Renal pelvis (tissue), 12 donors: ENCODE measurements at places on chromosomes 13 and 19.

DNA sequence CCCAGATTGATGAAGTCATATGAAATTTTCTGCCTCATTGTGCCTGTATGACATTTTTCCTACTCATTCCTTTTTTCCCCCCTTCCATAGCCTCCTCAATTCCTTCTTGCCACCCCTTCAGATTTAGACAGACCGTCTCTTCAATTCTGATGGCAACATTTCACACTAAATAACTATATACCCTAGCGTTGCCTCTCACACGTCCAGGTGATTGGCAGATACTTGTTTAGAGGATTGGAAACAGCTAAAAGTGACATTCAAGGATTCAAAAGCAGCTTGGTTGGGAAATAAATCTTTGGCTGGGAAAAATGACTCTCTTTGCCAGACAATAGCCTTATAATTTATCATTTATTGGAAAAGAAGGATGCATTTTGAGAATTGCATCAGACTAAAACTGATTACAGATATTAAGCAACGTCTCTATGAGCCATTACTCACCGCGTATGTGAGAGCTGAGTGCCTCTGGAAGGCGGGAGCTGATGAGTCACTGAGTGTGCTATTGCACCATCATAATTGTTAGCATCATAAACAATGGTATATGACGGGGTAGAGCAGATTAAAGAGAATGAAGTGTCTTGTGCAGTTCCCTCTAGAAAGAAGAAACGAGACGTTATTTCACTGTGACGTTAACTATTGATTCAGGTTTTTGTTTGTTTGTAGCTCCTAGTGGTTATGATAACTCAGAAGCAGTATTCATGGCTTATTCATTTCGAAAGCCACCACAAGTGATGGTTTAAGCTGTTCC, 61.1 kb upstream of the FAM216B start:
- no peak for DNase-seq

DNA sequence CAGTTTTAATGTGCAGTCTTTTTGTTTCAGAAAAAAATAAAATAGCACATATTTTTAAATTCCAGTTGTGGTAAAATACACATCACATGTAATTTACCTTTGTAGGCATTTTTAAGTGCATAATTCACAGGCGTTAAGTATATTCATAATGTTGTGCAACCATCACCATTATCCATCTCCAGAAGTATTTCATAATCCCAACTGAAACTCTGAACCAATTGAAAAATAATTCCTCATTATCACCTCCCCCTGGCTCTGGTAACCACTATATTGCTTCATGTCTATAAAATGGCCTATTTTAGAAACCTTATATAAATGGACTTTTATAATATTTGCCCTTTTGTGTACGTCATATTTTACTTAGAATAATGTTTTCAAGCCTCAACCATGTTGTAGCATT, 756.5 kb upstream of the KLHL1 start:
- DNase-seq: no peak

DNA sequence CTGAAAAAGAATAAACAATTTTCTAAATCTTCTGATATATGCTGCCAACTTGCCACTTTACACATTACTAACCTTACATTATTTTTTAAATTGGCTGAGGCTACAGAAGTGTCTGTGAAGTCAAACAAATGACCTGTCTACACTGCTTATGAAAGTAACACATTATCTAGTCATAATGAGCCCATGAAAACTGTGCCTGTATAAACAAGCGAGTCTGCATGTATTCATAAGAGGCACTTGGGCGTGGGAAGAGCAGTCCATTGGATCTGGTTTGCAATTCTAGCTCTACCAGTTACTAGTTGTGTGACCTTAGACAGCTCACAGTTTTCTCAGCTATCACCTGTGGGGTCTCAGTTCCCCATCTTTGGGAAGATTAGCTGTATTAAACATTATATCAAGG, 3.1 kb downstream of the VPS36 start:
- no peak for DNase-seq

DNA sequence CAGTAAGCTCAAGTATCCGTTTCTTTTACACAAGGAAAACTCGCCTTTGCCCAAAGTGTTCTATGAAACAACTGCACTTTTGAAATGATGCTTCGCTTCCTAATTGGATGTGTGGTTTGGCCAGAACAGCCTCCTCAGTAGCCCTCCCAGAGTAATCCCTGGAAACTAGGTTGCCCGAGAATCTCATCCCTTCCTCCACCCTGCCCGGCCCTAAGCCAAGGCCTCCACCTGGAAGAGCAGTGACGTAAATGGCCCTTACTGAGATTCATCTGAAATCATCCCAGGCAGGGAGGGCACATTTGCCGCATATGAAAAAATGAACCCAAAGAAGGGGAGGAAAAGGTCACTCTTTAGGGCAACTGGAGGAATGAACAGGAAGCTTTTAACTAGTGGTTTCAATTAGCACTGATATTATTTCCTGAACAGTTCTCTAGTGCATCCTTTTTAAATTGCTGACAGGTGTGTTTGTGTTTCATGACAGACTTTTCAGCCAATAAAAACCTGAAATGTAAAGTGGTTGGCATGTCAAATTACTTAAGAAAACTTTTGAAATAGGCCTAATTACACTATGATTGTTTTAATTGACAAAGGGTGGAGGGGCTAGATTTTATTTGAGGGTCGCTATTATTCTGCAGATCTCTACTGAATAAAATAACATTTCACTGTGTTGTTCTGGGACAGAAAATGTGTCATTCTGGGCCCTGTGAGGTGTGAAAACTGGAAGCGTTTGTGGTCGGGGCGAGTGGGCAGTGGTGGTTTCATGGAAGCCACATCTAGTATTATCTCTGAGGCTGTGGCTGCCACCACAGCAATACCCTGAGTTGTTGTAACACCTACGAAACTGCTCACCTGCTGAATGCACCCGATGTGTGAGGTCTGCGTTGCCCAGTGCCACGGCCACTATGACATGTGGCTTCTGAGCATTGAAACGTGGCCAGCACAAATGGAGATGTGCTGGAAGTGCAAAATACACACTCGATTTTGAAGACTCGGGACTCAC, 112.1 kb downstream of the ZIC5 start:
- DNase-seq: no peak

GRCh38 chr19:13505761-13506470, 363 bp downstream of the CACNA1A start:
- DNase-seq: no peak

DNA sequence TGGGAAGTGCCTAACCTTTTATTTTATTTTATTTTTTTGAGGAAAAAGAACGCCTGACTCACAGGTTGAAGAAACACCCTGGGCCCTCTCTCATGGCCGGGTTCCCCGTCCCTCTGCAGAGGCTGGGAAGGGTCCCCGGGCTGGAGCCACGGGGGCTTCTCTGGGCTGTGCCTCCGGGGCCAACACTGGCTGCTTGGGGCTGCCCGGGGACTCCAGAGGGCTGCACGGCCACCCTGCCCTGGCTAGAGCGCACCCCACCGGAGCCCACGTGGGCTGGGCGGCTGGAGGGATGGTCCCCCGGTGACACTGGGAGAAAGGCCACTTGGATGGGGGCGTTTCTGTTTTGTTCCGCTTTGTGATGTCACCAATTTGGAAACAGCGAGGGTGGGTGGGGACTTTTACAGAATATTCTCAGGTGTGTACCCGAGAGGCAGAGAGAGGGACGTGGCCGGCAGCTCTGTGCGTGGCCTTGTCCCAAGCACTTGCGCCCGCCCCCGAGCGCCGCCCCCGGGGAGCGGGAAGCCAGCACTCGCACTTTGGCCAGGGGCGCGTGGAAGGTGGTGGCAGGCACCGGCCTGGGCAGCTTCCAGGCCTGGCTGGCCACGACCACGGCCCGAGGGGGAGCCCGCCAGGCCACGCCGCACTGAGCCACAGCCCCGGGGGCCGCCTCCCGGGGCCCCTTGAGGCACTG, 13.9 kb upstream of the GNA15 start:
- DNase-seq: no peak

DNA sequence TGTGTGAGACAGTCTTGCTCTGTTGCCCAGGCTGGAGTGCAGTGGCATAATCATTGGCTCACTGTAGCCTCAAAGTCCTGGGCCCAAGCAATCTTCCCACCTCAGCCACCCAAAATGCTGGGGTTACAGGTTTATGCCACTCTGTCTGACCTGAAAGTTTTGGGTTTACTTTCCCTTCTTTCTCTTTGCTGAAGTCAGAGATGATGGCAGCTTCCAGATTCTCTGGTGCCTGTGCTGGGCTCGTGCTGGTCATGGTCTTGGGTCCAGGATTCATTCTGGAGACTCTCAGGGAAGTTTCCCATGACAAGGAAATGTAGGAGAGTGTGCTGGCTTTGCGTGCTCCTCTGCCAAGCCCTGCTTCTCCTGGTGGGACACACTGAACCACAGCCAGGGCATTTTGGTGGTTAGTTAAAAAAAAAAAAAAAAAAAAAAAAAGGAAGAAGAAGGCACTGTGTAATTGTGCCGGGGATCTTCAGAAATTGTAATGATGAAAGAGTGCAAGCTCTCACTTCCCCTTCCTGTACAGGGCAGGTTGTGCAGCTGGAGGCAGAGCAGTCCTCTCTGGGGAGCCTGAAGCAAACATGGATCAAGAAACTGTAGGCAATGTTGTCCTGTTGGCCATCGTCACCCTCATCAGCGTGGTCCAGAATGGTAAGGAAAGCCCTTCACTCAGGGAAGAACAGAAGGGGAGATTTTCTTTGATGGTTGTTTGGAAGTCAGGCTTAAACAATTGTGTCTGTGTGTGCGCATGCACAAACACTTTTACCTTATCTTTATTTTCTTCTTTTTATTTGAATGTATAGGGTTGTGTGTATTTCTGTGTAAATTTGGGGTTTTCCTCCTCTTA, at the start of gene ALOX5AP:
ALOX5AP (plus strand) TSS at position 519 of the 847 bp plus-strand sequence; CDS start at position 582, 63 bp downstream.
- DNase-seq: no peak

- no peak for DNase-seq
These were observed 335.2 kb downstream of the MYO16 start for GRCh38 chr13:108964606-108965005.

GRCh38 chr13:27926644-27927434, 7.0 kb downstream of the PDX1 start:
- no peak for DNase-seq

DNA sequence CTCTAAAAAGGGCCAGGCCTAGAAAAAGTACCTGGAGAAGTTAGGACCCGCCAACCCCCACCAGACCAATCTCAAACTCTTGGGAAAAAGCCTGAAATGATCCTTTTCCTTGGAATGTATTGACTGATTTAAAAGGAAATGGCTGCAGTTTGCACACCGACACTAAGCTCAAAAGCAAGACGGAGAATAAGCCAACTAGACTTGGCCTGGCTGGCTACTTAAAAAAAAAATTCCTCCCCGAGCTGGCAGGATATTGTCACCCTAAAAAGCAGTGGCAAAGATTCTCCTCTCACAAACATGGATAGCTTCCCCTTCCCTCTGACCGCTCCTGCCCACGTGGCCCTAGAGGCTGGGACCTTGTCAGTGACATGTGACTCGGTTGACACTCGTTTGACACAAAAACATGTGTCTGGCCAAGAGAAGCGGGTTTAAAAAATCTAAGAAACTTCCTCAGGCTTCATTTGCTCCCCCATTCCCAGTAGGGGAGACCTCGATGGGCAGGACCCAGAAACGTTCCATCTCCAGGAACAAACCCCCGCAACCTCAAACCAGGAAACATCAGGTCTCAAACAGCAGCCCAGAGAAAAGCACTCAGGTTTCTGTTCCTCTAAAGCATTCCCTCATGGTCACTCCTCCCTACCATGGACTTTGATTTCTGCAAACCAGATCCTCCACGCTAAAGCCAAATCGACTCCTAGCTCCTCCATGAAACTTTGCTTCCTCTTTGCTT, 1.3 kb downstream of the RFX1 start:
- no peak for DNase-seq

DNA sequence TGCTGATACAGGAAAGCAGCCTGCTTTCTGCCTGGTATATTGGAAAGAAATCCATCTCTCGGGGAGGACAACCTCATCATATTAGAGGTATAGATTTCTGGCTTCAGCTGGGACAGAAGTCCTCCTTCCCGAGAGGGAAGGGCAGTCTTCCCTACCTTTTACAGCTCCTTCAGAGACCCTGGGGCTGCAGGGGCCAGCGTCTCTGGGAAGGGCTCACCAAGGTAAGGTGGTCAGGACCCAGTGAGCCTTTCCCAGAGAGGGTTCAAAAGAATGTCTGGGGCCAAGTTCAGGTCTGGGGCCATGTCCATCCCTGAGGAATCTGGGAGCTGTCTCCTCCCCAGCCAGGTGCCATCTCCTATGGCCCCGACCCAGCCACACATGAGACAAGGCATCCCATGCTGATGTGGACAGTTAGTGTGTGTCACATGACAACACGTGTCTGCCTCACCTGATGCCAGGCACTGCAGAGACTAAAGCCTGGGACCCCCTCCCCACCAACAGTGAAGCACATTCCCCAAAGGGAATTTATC, 136.4 kb downstream of the URI1 start:
- DNase-seq: no peak

GRCh38 chr13:67224148-67224846, 5.8 kb downstream of the PCDH9 start:
- DNase-seq: peak; percentile 80

GRCh38 chr19:47363758-47364531, 14.8 kb downstream of the DHX34 start:
- DNase-seq: no peak

GRCh38 chr19:4922530-4923275, 13.4 kb downstream of the UHRF1 start:
- DNase-seq: no peak

DNA sequence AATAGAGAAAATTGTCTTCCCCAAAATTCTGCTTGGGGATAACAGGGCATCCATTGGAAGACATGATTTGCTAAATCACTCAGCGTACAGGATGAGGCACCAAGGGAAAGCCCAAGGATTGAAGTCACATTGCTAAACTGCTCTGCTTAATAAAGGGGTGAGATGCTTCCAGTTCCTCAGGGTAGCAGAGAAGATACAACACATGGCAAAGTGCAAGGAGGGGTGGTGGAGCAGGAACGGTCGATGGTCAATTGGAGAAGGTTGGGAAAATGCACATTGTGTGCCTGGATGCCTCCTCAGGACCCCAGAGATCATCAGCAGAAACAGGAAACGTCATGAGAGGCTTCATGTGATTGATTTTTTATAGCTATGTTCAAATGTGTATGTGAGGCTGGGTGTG, 116.3 kb upstream of the SOX1 start:
- no peak for DNase-seq

GRCh38 chr13:57739543-57740190, 108.1 kb downstream of the PCDH17 start:
- DNase-seq: no peak

DNA sequence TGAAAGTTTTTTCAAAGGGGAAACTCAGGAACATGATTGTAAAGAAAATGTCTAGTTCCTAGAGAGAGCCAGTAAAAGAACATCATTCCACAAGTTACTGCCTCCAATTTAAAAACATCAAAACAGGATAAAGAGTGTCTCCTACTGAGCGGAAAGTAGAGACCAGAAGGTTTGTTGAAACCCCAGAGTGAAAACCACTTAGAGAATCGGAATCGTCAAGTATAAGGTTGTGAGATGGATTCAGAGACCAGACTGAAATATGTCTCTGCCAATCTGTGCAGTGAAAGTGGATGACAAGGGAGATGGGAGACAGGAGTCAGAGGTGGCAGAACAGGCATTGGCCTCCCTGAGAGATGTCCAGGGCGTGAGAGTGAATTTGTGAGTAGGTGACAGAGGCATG, 133.4 kb downstream of the GPC6 start:
- no peak for DNase-seq

GRCh38 chr13:46925486-46925885, 28.6 kb upstream of the HTR2A start:
- no peak for DNase-seq
